Effector CD4-positive, alpha-beta T cell (primary cell): ENCODE measurements at places on chromosomes 2 and 18.

- DNase-seq, result no peak
These were observed 362.2 kb upstream of the KCNH7 start for GRCh38 chr2:163200741-163201140.

GRCh38 chr2:82596581-82596980 lies 1862.5 kb downstream of the SUCLG1 start:
- DNase-seq, result no peak

DNA sequence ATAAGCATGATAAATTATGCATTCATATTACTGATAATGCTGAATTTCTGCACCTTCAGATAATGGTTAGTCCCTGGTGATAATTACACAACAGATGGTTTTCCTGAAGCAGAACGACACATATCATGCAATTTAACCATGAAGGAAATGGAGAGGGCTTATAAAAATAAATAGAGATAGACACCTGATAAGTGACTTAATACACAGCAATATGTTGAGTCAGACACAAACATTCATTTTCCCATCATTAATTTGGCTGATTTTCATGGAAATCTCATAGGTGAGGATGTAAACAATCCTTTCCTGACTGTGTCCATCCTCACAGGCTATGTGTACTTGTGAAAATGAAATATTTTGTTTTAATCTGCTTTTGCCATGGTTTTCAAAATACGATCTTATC lies 36.9 kb upstream of the DSEL start:
- no peak for DNase-seq

DNA sequence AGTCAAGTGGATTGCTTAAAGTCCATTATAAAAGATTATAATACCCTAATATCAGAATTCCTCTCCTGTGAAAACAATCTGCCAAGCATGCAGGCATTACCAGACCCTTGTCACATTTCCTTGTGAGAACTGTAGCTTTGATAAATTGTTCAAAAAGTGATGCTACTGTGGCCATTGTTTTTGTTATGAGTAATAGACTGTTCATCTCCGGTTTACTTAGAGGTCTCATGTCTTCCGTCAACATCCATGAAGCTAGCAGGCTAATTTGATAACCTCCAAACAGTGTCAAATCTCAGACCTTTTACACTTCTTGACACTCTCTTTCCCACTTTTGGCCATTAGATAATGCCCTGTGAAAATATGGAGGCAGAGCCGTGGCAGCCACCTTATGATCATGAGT lies 342.7 kb downstream of the CPS1 start:
- DNase-seq, result no peak

- DNase-seq, result no peak
These were observed 36.4 kb upstream of the SLC14A1 start for GRCh38 chr18:45687621-45688020.

- DNase-seq, result no peak
These were observed 1241.1 kb upstream of the ZEB2 start for GRCh38 chr2:145760781-145761649.

GRCh38 chr2:237626813-237627440 lies 460 bp upstream of the LRRFIP1 start:
- no peak for DNase-seq

DNA sequence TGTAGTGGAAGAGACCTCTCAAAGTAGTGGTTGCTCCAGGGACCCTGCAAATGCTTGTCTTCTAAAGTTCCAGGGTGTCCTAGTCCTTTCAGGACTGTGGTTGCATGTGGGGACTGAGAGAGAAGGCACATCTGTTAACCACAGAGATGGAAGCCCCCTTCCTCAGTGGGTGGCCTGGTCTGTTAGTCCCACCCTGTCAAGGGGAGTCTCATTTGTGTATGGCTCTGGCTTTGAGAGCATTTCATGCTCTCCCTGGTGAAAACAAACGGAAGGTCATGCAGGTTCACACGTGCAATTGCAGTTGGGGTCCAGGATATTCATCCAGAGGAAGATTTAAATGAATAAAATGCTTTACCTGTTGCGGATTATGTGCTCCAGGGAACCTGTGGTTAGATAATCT lies 219.6 kb downstream of the PRKCE start:
- no peak for DNase-seq

- no peak for DNase-seq
These were observed 438.8 kb upstream of the CDH20 start for GRCh38 chr18:60894254-60894945.

DNA sequence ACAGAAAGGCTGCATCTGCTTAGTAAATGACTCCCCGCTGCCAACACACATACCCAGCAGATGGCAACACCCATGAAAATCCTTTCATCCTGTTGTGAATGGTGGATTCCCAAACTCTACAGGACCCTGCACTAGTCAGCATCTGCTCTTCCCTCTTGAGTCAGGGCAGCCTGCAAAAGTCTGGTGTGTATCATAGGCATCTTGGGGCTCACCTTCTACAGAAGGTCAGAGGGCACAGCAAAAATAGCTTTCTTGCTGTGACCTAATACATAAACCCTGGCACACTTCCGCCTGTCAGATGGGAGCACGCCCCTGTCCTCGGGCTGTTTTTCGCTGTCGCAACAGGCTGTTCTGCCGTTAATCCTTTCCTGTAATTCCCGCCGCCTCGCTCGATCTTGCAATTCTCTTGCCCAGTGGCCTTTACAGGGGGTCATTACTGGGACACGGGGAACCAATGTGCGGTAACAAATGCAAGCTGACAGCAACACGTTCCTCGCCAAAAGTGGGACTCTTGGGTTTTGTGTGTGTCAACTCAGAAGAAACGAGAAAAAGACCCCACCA lies 19.9 kb upstream of the SCYGR1 start:
- DNase-seq, result no peak

GRCh38 chr2:174031226-174031625 lies 66.1 kb upstream of the SP3 start:
- no peak for DNase-seq
